Stimulated activated CD8-positive, alpha-beta memory T cell treated with anti-CD3 and anti-CD28 coated beads, Interleukin-4, amount 100 ng/mL, for 1 hour (primary cell): ENCODE measurements at places on chromosomes 6 and 20.

GRCh38 chr6:7006515-7007191, 101.1 kb upstream of the RREB1 start:
- DNase-seq, result no peak

- no peak for DNase-seq
Measured at GRCh38 chr6:6749702-6750491, 161.4 kb downstream of the LY86 start.

- no peak for DNase-seq
Measured at GRCh38 chr6:90204327-90205056, 92.2 kb downstream of the BACH2 start.

GRCh38 chr6:148001844-148002642, 340.6 kb upstream of the SASH1 start:
- DNase-seq, result no peak

DNA sequence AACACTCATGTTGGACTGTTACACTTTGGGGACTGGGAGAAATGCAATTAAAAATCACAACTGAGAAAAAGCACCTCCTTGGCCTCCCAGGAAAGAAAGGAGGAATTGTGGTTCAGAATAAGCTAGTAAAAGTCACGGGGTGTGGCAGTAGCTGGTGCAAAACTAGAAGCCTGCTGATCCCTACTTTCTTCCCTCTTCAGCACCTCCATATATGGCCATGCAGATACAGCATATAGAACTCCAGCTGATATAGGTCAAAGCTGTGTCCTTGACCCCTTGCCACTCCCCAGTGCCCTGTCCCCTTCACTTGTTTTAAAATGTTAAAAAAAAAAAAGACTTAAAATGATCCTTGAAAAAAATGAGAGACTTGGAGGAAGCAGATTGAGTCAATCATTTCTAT, 5.5 kb upstream of the FLRT3 start:
- DNase-seq, result no peak

DNA sequence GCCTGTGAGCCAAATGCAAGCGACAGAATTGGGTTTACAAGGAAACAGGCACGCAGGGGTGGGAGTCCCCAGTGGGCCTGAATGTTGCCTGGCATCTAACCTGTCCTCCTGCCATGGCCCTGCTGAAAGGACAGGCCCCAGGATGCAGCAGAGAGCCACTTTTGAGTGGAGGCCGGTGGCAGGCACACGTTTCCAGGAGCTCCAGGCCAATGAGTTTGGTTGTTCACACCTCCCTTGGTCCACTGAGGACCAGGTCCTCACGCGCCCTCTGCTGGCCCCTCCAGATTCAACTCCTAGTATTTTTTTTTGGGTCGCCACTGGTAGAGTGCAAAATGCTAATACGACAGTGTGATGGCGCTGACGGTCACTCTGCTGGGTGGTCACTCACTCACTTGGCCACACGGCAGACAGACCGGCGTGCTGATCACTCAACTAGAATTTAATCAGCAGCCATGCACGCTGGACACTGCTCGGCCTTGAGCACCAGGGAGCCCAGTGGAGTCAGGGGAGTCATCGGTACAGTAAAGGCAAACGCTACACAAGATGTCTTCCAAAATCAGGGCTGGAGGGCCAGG, 81.7 kb upstream of the NFATC2 start:
- DNase-seq, result peak; percentile 31

DNA sequence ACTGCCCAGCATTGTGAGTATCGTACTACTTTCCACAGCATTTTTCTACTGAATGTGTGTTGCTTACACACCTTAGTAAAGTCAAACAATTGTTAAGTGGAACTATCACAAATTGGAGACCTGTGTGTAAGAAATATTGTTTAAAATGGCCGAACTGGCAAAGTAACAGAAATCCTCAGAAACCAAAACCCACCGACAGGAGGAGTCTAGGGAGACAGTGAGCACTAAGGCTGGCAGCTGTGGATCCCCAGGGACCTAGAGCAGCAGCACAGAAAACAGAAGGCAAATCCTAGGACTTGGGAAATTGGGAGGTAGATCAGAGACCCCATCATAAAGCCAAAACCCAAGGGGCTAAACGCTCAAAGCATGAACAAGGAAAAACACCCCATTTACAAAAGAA, 69.9 kb downstream of the SESN1 start:
- no peak for DNase-seq

GRCh38 chr20:4904127-4904860, 97.0 kb downstream of the SLC23A2 start:
- DNase-seq, result no peak

GRCh38 chr20:4136078-4136966, 121.0 kb upstream of the RNF24 start:
- DNase-seq, result no peak

- no peak for DNase-seq
Measured at GRCh38 chr6:35294308-35294945, 3.2 kb upstream of the DEF6 start.

- DNase-seq, result no peak
Measured at GRCh38 chr20:47713878-47714450, 71.3 kb downstream of the SULF2 start.

GRCh38 chr20:38620441-38620840, 18.8 kb downstream of the ARHGAP40 start:
- no peak for DNase-seq

GRCh38 chr6:69819138-69819537, 22.3 kb upstream of the LMBRD1 start:
- DNase-seq, result no peak

- DNase-seq, result no peak
Measured at GRCh38 chr6:111494951-111495635, 12.1 kb upstream of the REV3L start.

DNA sequence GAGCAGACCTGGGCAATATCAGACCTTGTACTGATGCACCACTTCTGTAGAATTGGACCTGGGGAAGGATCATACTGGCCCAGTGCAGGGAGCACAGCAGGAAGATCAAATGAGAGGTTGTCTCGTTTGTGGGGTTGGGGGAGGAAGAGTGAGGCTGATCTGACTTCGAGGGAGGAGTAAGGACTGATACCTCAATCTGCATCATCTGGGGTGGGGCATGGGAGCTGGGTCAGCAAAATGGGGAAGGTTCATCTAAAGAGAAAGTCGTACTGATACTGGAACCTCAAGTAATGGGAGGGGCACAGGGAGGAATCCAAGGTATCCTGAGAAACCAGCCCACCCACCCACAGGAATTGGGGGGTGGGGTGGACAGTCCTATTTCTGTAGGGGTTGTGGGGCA, 3.7 kb downstream of the RNF39 start:
- DNase-seq, result no peak

DNA sequence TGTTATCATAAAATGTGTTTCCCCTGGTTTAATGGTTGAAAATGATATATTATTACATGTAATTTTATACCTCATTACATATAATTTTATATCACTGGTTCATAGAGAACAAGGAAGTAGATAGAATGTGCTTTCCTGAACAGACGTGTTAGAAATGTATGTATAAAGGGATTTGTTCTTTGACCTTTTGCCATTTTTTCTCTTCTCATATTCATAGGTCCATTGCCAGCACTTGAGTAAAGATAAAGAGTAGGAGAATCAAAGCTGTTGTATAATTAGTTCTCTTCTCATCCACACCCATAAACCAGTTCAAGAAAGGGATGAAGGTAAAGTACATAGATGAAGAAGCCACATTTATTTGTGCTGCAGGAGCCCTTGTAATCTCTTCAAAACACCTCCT, 46.7 kb downstream of the RNF217 start:
- no peak for DNase-seq

DNA sequence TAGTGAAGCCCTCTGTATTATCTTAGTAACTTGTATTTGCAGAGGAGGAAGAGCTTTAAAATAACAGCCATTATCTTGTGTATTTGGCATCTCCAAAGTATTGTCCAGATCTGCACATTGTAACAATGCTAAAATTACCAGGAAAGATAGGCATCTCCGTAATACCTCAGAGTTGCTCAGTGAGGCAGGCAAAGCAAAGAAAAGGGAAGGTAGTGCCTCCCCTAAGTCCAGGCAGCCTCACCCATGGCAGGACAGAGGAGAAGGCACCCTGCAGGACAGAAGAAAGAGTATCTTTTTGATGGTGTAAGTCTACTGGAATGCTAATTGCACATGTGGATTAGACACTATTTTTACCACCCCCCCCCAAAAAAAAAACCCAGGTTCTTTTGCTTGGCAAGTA, 13.6 kb upstream of the SSTR4 start:
- no peak for DNase-seq

GRCh38 chr6:118696271-118696670, 44.9 kb upstream of the CEP85L start:
- DNase-seq, result no peak

DNA sequence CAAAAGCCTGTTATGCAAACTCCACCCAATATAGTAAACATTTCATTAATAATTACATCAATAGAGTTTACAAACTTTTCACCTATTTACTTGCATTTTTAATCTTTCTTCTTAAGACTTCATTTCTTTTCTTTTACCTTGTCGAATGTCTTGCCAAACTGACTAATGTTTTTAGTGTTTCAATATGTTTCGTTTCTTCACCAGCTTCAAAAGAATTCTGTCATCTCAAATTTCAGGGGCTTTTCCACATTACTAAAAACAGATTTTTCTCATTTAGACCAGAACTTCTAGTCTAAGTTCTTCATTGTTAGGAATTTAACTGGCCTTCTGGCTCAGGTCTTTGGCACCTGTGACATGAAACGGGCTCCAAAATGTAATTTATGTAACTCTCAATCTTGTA, 196.5 kb downstream of the ARHGAP18 start:
- DNase-seq, result no peak

- no peak for DNase-seq
Measured at GRCh38 chr20:34362502-34363061, 491 bp upstream of the ITCH start.

GRCh38 chr20:61099806-61100205, 152.3 kb upstream of the CDH4 start:
- no peak for DNase-seq

DNA sequence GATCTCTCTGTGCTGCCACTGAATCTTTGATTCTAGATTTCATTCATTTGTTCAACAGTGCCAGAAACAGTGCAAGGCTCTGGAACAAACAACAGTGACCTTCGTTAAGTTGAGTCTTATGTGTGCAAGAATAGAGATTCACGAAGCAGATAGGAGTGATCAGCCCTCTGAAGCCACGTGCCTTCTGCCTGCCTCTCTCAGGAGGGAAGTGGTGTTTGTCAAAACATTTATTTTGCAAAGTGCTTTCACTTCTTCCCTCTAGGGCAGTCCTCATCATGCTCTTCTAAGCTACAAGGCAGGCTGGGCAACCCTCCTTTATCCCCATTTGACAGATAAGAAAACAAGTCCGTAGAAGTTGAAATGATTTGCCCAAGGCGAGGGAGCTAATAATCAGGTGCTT, 204.3 kb downstream of the TFAP2C start:
- no peak for DNase-seq

- DNase-seq, result no peak
Measured at GRCh38 chr6:6218759-6219085, 101.7 kb downstream of the F13A1 start.

DNA sequence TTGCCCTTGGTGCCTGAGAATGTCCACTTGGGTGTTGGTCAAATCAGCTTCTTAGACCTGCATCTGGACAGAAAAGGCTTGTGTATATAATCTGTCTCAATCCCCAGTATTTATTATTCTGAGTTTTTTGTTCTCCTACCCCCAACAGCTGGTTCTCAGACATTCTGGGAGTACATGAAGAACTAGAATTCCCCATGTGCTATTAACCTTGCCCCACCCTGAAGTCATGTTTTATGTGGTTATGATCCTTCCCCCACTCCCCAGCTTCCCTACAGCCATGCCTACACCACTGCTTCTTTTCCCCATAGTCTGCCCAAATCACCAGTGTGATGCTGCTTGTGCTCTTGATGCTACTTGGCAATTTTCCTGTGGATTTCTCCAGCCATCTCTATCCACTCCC, 157.0 kb downstream of the ADAT2 start:
- no peak for DNase-seq

DNA sequence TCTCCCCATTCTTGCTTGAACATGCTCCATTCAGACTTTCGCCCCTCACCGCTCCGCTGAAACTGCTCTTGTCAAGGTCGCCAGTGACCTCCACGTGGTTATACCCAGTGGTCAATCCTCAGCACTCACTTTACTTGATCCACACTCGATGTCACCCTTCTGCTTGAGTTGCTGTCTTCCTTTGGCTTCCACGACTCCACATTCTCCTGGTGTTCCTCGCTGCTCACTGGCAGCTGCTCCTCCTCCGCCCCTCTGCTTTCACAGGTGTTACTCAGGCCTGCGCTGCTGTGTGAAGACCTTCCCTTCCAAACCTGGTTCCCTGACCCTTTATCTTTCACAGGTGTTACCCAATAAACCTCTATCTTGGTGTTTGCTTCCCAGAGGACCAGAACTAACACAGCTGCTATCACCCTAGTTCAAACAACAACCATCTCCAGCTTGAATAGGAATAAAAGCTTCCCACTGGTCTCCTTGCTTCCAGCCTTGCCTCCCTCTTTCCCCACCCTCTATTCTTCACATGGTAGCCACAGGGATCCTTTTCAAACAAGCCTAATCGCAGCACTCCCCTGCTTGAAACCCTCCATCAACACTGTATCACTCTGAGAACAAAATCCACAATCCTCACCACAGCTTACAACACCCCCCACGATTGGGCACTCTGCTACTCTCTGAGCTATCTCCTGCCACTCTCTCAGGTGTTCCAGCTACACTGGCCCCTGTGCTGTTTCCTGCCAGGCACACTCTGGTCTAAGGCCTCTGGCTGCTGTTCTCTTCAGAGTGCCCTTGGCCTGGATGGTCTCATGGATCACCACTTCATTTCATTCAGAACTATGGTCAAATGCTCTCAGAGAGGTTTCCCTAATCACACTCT, 10.7 kb downstream of the PPIL1 start:
- DNase-seq, result no peak

- DNase-seq, result no peak
Measured at GRCh38 chr6:129455126-129455769, 254.7 kb downstream of the ARHGAP18 start.

DNA sequence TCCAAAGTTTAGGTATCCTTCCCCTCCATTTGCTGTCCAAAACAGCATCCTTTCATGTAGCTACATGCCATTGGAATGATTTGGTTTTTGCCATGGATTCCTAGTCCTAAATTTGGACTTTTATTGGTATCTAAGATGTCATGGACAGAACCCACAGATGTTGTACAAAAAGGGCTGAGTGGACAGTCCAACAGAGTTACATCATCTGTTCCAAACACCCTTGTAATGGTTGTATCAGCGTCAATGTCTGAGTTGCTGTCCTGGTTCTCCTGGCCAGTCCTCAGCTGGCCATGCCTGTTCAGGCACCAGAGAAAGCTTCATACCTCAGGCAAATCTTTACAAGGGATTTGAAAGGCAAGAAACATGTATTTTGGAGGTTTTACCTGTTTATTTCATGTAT, 191.3 kb downstream of the ESR1 start:
- DNase-seq, result no peak

GRCh38 chr6:42350911-42351310, 100.8 kb downstream of the TRERF1 start:
- no peak for DNase-seq

- no peak for DNase-seq
Measured at GRCh38 chr20:53880108-53880641, 190.2 kb downstream of the BCAS1 start.

- no peak for DNase-seq
Measured at GRCh38 chr6:110233770-110234374, 53.6 kb downstream of the CDC40 start.

- no peak for DNase-seq
Measured at GRCh38 chr6:35745509-35745908, 8.7 kb downstream of the ARMC12 start.
